Left hindlimb (tissue), 1 donor: ENCODE measurements at places on chromosomes 3 and 15.

GRCh38 chr3:129989414-129989813, 14.9 kb downstream of the TRH start:
- DNase-seq, result no peak

GRCh38 chr3:169945313-169945712, 21.3 kb upstream of the SEC62 start:
- no peak for DNase-seq

GRCh38 chr15:46714950-46715349, 1002.4 kb upstream of the SEMA6D start:
- DNase-seq, result no peak

DNA sequence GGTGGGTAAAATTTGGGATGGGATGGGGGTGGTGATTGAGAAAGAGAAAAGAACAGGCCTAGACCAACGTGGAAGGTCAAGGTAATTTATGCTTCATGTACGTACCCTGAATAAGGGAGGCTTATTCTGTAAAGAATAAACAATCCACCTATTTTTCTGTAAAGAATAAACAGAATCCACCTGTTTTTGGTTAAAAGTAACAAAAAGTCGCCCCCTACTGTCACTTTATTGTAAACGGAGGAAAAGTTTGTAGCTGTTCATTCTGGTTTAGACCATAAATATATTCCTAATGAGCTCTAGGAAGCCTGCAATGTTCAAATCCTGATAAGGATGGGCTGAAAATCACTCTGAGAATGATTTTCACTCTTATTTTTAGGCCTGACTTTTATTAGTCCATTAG, 23.5 kb upstream of the SQOR start:
- no peak for DNase-seq

DNA sequence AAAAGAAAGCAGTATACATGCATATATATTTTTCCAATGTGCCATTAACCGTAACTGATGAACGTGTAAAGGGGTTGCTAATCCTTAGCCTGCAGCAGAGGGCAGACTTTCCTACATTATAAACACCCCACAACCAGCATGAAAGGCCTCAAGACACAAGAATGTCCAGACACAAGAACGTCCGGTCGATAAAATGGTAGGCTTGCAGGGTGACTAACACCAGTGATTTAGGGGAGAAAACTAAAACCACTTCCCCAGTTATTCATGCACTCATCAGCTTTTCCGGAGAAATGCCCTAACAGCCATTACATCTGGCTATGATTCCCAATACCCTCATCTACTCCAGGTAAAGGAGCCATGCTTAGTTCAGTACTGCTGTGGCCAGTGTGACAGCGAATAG, 57.4 kb downstream of the LRTM1 start:
- peak; percentile 45 for DNase-seq

- DNase-seq, result no peak
These were observed 85.3 kb upstream of the ADAMTS9 start for GRCh38 chr3:64773137-64773536.

- no peak for DNase-seq
These were observed 420.1 kb downstream of the EDEM1 start for GRCh38 chr3:5607581-5607980.

GRCh38 chr3:82761858-82762257, 1000.4 kb upstream of the GBE1 start:
- no peak for DNase-seq

DNA sequence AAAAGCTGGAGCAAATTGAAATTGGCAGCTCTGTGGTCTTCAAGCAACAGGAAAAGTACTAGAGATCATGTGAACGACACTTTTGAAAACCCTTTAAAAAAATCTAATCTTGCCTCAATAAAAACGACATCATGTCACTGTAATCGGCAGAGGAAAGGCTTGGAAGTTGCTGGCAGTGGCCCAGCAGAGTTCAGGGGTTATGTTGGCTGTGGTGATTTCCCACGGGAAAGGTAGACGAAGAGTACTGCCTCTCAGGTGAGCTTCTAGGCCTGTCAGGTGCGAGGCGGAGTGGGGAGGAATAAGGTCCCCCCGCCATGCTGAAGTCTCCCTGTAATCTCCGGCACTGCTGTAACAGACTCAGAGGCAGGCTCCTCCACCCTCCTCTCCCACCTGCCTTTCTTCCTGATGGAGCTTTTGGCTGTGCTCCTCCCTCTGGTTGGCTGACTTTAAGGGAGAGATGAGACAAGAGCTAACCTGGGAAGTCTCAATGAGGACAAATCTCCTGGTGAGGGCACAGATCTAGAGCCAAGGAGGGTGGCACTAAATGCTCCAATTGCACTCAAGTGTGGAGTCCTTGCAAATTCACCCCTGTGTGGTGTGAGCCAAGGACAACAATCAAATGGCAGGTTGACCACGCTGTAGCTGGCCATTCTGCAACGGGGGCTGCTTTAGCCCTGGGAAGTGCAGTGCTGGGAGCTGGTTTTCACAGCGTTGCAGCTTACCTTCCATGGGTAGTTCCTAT, 18.7 kb upstream of the HES1 start:
- no peak for DNase-seq

- peak; percentile 44 for DNase-seq
These were observed 139.4 kb downstream of the BBX start for GRCh38 chr3:107662124-107662507.

DNA sequence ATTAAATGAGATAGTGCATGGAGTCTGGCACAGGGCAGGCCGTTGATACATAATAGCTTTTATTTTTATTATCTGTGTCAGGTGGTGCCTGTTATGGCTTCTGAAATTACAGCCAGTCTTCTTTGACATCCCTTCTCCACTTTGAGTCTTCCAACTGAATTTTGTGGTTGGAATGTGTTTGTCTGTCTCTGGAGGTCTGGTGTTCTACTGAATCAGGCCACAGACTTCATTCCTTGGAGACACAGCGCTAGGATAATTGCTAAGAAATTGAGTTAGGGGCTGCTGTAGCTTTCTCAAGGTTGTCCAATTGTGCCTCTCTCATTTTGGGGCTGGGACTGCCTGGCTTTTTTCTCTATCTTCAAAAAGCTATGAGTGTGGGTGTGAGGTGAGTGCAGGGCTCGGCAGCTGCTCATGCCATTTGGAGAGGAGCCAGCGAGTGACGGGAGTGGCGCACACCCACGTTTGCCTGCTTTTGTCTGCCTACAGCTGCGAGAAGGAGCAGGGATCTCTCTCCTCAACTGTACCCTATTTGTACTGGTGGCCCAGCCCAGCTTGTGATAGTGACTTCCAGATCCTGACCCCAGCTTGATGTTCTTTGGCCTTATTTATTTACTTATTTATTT, 49.8 kb upstream of the SYN2 start:
- DNase-seq, result no peak

DNA sequence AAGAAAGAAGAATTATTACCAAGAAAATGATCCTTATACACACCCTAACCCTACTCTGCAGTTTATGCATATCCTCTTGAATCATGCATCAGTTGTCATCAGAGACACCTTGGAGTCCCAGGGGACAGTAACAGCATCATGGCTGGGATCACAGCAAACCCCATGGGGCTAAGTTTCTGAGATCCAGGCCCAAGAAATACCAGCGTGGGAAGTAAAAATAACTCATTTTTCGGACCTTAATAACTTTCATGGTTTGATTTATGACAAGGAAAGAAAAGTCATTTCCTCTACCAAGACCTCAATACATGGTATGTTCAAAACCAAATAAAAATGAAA, 38.8 kb upstream of the B3GNT5 start:
- DNase-seq, result no peak

- no peak for DNase-seq
These were observed 283.2 kb upstream of the KCNH8 start for GRCh38 chr3:18864933-18865731.

DNA sequence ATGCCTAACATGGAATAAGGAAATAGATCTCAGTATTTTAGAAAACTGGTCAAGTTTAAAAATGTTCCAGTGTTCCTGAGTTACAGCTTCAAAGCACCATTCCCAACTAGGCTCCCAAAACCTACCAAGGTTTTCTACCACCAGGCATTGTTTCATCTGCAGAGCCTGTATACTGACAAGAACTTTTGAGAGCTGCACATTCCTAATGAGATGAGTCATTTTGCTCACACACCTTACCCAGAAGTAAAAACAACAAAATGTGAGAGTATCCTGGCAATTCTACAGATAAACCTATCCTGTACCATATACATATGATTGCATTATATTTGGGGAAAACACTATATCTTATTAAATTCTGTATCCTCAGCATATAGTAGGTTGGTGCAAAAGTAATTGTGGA, 90.7 kb downstream of the ATP8B4 start:
- DNase-seq, result no peak

- DNase-seq, result no peak
These were observed 5.5 kb downstream of the AP3S2 start for GRCh38 chr15:89888214-89888804.

DNA sequence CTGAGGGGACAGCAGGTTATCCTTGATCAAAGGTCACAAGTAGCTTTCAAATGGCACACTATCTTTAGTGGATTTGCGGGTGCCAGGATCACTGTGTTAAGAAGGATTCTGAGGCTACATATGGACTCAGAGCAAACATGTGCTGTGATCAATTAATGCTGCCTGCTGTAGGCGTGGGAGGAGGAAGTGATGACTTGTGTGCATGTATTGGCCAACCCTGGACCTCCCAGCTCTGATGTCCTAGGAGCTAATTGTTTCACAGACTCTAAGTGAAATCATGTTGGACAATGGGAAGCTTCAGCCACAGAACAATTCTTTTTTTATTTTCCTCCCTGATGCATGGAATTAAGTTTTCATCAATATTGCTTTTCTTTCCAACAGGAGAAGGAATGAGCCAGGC, 24.4 kb downstream of the FAH start:
- no peak for DNase-seq

DNA sequence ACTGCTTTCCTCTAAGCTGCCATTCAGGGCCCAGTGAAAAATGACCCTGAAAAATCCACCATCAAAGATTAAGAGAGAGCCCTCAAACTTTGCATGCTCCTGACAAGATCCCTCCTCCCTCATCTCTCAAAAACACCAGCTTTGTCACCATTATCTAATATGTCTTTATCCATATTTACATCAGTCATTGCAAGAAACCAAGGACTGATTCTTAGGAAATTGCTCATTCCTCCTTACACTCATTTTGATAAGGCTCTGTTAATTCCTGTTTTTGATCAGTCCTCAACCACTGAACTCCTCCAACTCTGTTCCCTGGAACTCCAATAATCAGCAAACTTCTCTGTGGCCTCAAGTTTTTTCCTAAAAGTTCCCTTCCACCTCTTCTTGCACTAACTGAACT, 51.8 kb downstream of the CD200 start:
- DNase-seq, result no peak

- DNase-seq, result no peak
These were observed 219.3 kb upstream of the KBTBD8 start for GRCh38 chr3:66778777-66779176.

- no peak for DNase-seq
These were observed 36.8 kb downstream of the CHAC1 start for GRCh38 chr15:40990080-40990479.

- no peak for DNase-seq
These were observed 70.9 kb downstream of the GMPS start for GRCh38 chr3:155941354-155941753.

DNA sequence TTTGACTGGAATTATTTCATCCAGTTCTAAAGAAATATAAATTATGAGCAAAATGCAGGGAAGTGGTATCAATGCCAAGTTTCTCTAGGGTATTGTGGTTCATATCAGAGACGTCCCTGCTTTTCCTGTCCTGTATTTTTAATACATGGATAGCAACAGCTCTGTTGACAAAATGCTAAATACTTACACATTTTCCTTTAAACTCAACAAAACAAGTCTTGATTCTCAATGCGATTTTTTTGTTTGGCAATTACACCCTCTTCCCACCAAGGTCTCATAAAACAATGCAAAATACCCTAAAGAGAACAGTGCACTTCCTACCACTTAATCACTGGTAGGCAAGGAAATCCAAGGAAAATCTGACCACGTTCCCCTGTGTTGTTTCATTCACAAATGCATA, 120.0 kb downstream of the DUT start:
- DNase-seq, result no peak

GRCh38 chr3:38257583-38257982, 8.0 kb upstream of the SLC22A13 start:
- no peak for DNase-seq

- no peak for DNase-seq
These were observed 990.9 kb downstream of the PLOD2 start for GRCh38 chr3:145170121-145170520.

DNA sequence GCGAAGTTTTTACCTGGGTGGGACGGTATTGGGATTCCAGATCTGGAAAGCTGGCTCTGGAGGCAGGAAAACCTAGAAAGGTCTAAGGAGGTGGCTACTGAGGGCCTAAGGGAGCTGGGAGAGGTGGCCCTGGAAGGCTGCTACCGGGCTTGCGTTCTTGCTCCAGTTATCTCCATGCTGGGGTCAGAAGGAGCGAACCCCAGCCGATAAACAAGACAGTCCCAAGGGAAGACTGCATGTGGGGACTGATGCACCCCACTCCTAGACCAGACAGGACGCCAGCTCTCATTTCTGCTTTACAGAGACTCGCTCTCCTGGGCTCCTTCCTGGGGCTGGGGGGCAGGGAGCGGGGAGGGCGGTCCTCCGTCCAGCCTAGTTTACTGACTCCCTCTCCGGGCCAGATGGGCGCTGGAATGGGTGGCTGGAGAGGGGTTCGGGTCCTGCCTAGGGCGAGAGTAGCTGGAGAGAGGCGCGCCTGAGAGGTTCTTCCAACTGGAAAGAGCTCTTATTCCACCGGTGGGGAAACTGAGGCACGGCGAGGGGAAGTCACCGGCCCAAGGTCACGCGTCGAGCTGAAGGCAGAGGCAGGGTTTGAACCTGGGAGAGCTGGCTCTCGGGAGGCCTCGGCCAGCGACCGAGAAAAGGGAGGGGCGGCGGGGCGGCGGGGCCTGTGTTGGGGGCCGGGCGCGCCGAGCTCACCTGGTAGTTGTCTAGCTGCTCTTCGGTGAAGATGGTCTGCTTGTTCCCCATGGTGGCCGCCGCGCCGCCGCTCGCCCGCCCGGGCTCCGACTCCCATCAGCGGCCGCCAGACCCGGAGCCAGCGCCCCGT, 565 bp downstream of the CIB2 start:
- DNase-seq, result no peak
